ENCODE measurements at places on chromosomes 2 and 18.

- DNase-seq: no peak
These were observed 51.7 kb upstream of the SPATS2L start for GRCh38 chr2:200254773-200255172.

GRCh38 chr2:68925295-68925896 lies 27.3 kb downstream of the GKN2 start:
- peak; percentile 62 for DNase-seq

DNA sequence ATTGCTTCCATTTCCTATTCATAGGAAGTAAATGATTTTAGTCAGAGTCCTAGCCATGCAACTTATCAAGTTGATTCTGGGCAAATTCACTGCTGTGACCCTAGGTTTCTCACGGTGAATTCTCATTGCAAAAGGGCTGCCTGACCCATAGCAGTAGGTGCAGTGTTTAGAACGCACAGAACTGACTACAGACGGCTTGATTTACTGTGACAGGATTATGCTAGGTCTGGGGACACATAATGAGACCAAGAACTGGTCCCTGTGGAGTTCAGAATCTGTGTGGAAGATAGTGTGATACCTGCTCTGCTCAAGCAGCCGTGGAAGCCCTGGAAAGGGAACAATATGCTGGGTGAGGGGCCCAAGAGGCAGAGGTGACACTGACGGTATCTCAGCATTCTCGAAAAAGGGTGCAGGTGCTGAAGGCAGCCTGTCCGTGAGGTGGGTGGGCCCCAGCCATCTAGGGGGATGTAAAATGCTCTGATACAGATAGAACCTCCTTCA lies 46.4 kb downstream of the ABCG8 start:
- no peak for DNase-seq

- DNase-seq: no peak
These were observed 539.6 kb upstream of the LRRTM4 start for GRCh38 chr2:78061732-78062131.

- DNase-seq: no peak
These were observed 67.0 kb downstream of the SP3 start for GRCh38 chr2:173898178-173898668.

- peak; percentile 67 for DNase-seq
These were observed 71.2 kb upstream of the COL3A1 start for GRCh38 chr2:188902901-188903491.

DNA sequence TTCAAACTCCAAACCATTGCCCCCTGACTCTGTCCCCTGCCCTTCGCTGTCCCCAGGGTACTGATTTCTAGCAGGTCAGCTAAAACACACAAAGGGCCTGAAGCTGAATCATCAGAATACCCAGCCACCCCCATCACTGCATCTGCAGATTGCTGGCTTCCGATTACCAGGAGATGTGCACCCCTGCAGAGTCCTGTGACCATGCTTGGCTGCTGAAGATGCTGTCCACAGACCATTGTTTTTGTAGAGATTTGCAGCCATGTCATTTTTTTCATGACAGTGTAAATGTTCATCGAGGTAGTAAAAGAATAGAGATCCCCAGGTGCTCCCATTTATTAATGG lies 463.3 kb downstream of the STK39 start:
- DNase-seq: no peak
